Lung microvascular endothelial cell (primary cell): ENCODE measurements at places on chromosomes 4 and X. TPM values are rescaled to one million over a fixed set of nuclear protein-coding genes. Genes with fewer than 3 reads are reported as not detected.

DNA sequence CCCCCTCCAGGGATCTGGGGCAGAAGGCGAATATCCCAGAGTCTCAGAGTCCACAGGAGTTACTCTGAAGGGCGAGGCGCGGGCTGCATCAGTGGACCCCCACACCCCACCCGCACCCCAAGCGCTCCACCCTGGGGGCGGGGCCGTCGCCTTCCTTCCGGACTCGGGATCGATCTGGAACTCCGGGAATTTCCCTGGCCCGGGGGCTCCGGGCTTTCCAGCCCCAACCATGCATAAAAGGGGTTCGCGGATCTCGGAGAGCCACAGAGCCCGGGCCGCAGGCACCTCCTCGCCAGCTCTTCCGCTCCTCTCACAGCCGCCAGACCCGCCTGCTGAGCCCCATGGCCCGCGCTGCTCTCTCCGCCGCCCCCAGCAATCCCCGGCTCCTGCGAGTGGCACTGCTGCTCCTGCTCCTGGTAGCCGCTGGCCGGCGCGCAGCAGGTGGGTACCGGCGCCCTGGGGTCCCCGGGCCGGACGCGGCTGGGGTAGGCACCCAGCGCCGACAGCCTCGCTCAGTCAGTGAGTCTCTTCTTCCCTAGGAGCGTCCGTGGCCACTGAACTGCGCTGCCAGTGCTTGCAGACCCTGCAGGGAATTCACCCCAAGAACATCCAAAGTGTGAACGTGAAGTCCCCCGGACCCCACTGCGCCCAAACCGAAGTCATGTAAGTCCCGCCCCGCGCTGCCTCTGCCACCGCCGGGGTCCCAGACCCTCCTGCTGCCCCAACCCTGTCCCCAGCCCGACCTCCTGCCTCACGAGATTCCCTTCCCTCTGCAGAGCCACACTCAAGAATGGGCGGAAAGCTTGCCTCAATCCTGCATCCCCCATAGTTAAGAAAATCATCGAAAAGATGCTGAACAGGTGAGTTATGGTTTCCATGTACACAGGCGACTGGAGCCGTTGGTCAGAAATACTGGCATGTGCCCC lies at the start of gene CXCL1:
Gene CXCL1, plus strand, starts transcription at position 264 of the 926 bp plus-strand sequence. Its CDS starts 78 bp downstream, at position 342.
- DNase-seq, result peak; percentile 70

GRCh38 chr4:5552451-5552850 lies 155.9 kb downstream of the EVC2 start:
- DNase-seq, result peak; percentile 17

- no peak for DNase-seq
Observed at GRCh38 chr4:914531-914930, 17.6 kb downstream of the GAK start.

GRCh38 chr4:10664408-10664807 lies 20.2 kb downstream of the CLNK start:
- peak; percentile 99 for DNase-seq

DNA sequence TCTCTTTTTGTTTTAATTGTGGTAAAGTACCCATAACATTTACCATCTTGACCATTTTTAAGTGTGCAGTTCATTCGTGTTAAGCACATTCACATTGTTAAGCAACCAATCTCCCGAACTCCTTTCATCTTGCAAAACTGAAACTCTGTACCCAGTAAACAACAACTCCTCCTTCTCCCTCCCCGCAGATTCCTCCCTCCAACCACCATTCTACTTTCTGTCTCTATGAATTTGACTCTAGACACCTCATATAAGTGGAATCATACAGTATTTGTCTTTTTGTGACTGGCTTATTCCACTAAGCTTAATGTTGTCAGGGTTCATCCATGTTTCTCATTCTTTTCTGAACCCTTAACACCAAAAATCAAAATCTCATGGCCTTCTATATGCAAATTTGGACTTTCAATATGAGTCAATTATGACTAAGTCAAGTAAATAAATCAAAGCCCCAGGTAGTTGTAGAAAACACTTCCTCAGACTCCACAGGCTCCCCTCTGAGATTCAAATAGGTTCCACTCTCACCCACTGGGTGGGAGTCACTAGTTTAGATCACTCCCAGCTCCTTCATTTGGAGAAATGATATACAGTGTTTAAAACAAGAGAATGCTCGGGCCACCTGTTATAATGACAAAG lies 9.8 kb upstream of the RTL5 start:
- no peak for DNase-seq

DNA sequence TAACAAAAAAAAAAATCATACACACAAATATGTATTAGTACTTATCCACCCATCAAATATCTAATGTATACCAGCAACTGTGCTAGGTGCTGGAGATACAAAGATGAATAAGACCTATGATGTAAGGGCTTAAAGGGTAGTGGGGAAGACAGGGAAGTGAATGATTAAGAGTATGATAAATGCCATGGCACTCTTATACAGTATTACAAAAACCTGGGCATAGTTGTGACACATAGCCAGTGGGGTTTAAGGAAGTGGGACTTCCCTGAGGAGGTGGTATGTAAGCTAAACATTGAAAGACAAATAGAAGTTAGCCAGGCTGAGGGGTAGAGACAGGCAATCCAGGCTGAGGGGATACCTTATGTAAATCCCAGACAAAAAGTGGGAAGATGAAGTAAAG lies 23.5 kb downstream of the CHM start:
- DNase-seq, result no peak

DNA sequence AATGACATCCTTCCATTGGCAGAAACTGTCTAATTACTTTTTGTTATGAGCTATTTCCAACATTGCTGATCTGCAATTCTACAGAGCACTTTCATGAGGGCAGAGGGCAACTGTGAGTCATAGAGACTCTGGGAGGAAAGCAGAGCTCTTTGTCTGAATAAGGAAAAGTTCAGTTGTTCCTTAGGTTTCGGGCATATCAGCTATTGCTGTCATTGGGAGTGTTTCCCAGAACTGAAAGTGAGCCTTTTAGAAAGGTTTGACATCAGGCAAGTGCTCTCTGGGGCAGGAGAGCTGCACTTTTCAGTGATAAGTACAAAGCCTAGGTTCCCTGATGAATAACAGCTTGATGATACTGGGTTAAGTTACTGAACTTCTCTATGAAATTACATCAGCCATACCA lies 119.2 kb upstream of the EDNRA start:
- peak; percentile 3 for DNase-seq

Gene LEF1
- total RNA-seq, result 0.20 TPM in 1 of 2 replicates, not detected in the other

Gene PDGFRA
- 0.20 and 0.44 TPM in 2 replicates for total RNA-seq

Gene C4orf51
- not detected in 2 replicates for total RNA-seq
